Smooth muscle cell of the brain vasculature (primary cell): ENCODE measurements at places on chromosomes 16 and 17.

GRCh38 chr17:64343833-64344637, 46.6 kb downstream of the PECAM1 start:
- no peak for DNase-seq

- no peak for DNase-seq
Measured at GRCh38 chr17:54021418-54021817, 198.7 kb downstream of the KIF2B start.

DNA sequence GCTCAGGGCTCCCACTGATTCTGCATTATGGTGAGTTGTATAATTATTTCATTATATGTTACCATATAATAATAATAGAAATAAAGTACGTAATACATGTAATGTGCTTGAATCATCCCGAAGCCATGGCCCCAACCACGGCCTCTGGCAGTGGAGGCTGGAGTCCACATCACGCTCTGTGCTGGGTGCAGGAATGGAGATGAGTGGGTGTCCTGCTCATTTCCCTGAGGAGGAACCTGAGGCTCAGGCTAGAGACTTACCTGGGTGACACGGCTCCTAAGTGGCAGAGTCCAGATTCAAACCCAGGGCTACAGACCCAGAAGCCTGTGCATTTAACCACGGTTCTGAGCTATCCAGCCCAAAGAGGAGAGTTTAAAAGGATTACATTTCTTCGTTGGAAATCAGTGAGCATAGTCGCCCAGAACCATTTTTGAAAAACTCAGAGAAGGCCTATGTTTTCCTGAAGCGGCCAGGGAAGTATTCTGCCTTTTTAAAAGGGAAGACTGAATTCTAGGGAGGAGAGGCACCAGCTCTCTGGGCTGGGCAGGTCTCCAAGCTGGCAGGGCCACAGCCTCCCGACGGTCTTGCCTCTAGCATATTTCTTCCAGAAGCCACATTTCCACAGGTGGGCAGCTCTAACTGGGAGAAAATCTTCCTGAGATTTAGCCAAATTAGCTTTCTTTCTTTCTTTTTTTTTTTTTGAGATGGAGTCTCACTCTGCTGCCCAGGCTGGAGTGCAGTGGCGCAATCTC, 6.7 kb downstream of the IL4R start:
- no peak for DNase-seq

DNA sequence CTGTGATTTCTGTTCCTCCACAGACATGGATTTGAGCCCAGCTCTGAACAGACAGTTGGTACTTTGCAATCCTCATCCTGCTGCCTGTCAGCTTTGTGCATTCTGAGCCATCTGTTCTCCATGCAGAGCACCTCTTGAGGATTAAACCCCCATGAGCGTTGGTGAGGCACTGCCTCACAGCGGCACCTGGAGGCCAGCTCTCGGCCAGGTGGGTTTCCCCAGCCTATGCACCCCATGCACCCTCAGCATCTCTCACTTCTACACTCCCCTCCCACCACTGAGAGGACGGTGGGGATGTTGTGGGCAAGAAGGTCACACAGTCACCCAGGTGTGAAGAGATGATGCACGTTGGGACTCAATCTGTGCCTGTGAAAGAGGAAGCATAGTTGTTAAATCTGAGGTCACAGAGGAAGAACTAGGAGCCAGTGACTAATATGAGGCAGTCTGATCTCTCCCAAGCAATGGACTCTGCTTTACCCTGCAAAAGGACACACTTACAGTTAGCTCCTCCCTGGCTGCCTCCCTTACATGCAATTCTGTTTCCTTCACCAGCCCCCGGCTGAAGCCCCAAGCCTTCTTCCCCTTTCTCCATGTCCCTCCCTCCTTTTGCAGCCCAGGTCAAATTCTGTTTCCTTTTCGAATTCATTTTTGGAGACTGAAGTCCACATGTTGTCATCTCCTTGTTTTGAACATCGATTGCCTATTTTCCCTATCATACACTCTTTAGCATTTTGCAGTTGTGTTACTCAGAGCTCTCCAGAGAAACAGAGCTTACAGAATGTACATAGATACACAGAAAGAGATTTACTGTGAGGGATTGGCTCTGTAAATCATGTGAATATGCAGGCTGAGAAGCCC, 58.5 kb downstream of the HS3ST3B1 start:
- no peak for DNase-seq

- no peak for DNase-seq
Measured at GRCh38 chr16:81627024-81627423, 152.1 kb upstream of the PLCG2 start.

GRCh38 chr16:10569621-10570020, 10.8 kb downstream of the EMP2 start:
- no peak for DNase-seq

GRCh38 chr16:14057878-14058382, 13.2 kb upstream of the MRTFB start:
- DNase-seq, result no peak

DNA sequence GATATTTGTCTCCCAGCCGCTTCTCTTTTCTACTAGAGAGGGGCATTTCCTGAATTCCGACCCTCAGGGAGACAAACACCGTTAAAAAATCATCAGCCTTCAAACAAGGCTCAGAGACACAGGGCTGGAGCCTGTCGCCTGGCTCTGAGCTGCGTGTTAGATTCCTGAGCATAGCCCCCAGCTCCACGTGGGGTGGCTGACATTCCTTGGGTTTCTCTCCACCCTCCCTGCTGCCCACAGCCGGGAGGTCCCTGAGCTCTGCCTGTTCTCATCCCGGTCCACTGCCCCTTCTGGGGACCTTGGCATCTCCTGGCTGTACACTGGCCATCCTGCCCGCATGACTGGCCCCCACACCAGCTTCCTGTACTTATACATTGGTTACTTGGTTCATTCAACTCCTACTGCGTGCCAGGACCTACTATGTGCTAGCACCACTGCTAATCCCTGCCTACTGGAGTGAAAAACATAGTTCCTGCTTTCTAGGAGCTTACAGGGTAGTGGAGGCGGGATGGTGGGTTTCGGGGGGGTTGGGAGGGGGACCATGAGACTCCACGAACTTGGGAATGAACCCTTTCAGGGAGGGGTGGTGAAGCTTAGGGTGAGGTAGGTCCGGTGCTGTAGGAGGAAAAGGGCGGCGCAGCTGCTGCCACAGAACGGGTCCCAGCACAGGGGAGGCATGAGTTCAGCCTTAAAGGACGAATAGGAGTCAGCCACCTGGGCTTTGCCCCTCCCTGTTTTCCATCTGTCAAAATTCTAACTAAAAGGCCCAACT, 52.1 kb upstream of the TMEM132E start:
- DNase-seq, result no peak

DNA sequence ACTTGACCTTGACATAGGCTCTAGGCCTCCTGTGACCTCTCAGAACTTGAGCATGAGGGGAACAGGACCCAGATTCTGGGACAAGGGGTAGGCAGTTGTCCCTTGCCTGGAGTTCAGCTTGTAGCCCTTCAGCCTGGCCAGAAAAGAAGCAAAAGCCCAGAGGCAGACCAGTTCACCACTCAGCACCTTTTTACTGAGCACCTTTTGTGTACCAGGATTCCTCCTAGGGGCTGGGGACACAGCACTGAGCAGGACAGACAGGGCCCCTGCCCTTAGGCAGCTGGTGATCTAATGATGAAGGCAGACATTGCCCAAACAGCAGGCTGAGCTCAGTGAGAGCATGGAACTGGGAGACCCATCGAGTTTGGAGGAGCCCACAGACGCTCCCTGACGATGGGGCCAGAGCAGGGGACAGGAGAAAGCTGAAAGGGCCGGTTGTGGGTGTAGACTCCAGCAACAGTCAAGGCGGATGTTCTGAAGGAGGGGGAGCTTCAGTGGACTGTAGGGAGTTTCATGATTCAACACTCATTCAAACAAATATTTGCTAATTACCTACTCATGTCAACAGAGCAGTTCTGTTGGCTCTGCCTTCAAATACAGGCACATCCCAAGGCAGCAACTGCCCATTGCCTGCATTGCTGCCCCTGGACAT, 32.0 kb downstream of the SBK1 start:
- DNase-seq, result no peak

GRCh38 chr16:28168991-28169554, 42.7 kb downstream of the XPO6 start:
- no peak for DNase-seq

- no peak for DNase-seq
Measured at GRCh38 chr16:89282523-89282922, 65.0 kb downstream of the ZNF778 start.

DNA sequence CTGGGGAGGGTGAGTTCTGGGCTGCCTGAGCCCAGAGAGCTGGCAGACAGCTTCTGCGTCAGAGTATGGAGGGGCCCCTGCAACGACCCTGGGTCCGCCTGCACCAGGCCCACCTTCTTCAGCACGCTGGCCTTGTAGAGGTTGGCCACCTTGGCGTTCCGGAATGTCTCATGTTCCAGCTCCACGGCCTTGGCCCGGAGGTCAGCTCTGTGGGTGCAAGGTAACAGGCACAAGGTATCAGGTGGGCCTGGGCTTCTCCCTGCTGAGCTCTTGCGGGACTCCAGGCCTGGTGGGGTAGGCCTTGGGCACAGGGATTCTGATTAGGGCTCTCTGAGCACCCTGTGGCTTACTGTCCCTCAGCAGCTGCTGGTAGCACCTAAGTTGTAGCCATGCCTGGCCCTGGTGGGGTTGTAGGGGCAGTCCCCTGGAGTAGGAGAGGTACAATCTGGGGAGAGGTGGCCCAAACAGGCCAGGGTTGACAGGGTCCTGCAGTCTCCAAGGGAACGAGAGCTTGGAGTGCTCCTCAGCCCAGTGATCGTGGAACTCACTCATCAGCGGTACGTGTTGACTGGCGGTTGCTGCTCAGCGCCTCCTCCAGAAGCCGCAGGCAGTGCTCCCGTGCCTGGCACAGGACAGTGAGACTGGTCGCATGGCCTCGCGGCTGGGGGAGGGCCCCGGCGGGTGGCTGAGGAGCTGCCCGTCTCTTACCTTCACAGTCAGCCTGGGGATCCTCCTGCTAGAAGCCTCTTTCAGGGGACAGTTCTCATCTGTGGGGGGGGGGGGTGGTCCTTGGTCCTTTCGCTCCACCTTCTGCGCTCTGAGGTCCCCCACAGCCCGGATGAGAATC, 2.9 kb upstream of the SMIM5 start:
- no peak for DNase-seq

DNA sequence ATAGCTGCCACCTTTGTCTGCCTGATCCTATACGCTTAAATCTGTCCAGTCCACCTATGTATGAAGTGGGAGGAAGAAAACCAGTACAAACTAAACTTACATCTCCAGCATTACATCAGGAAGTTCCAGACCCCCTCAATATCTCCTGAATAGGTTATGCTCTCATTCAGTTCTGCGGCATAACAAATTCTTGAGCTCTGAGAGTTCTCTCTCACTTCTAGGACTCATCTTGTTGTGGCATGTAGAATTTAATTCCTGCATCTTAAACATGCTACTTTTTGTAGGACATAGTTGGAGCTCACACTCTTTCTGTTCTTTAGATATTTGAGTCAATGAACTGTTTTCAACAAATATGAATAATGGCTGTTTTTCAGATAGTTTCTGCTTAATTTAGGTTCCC, 662.5 kb downstream of the CDH11 start:
- no peak for DNase-seq

DNA sequence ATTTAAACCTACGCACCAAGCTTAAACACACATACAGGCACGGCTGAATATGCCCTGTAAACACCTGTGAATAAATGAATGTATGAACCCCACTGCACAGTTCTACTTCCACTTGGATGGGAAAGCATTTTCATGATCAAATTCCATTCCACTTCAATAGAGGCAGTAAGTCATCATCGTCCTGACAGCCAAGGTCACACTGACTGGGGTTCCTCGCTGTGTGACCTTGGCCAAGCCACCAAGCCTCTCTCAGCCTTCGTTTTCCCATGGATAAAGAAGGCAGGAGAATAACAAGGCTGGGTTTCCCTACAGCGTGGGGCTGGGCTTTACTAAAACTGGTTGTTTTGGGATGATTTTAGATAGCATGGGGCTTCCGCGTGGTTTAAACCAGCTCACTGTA, 82.8 kb downstream of the TBC1D16 start:
- DNase-seq, result no peak

DNA sequence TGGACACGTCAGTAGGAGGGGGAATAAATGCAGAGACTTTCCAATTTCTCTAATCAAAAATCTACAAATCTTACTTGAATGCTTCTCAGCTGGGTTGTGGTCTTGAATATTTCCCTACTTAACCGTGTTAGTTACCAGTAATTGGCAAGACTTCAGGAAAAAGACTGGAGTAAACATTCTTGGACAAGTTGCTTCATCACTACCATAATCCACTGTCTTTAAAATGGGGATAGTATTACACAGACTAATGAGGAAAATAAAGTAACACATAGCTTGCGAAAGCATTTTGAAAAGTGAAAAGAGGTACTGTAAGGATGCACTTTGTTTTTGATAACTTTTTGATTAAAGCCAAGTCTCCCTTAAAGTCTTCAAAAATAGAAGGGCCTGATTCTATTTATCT, 18.4 kb downstream of the MYH1 start:
- no peak for DNase-seq

DNA sequence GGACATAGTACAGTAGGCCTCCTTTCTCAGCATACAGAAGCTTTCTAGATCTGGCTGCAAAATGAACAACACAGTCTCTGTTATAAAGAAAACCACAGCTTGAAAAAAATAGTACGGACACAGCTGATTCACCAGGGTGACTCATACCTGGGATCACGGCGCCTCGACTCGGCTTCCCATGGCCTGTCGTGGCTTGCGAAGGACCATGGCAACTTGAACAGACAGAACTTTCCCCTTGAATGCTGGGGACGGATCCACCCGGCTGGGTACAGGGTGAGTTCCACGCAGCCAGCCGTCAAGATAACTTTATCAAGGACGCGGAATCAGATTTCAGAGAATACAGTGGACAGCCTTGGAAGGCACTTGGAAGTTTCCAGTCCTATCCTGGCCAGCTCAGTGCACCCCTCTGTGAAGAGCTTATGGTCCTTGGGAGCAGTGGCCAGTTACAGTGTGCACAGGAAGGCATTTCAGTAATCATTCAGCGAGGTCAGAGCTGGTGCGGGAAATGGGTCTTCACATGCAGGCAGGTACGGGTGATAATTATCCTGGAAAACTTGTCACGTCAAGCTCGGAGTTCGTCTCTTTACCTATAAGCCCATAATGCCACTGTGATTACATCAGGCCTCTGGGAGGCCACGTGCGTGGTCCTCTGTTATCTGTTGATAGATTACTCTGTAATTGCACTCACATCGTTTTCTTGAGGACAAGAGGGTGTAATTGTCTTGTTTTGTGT, 57.9 kb upstream of the MAF start:
- peak; percentile 73 for DNase-seq

GRCh38 chr17:33007186-33007585, 15.5 kb downstream of the SPACA3 start:
- DNase-seq, result no peak
